NCI-H1417 (cell line): ENCODE measurements at places on chromosomes 1 and 21.

- peak; percentile 76 for DNase-seq
These were observed 25.6 kb upstream of the NFIA start for GRCh38 chr1:61056573-61057439.

- DNase-seq, result no peak
These were observed 235.0 kb upstream of the JUN start for GRCh38 chr1:59018860-59019259.

DNA sequence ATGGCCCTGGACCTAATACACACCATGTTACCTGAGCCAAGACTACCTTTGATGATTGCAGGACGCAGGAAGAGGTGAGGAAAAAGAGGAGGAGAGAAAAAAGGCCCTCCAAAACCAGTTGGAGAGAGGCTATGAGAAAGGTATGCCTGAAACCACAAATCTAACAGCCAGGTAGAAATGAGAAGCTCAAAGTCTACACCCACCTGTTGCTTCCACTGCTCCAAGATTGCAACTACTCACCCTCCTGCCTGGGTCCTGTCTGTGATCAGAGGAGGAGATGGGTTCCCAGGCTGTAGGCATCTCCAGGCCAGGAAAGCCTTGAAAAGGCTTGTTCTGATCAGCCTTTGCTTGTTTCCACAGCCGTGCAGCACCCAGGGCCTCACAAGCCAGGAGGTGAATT, 307.8 kb upstream of the USP24 start:
- no peak for DNase-seq

DNA sequence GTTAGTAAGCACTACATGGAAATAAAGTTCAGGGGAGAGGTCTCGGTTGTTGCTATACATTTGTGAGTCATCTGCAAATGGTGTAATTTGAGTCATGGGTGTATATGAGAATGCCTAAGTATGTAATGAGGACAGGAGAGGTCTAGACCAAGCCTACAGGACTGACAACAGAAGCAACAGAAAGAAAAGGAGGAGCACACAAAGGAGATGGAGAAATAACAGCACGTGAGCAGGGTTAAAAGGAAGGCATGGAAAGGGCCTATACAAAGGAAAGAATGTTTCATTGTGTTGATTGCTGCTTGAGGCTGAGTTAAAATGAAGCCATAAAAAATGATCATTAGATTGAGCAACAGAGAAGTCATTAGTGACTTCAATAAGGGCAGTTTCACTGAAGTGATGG, 28.0 kb upstream of the PRKAA2 start:
- no peak for DNase-seq

GRCh38 chr1:83619170-83619896, 379.6 kb downstream of the TTLL7 start:
- DNase-seq, result no peak

DNA sequence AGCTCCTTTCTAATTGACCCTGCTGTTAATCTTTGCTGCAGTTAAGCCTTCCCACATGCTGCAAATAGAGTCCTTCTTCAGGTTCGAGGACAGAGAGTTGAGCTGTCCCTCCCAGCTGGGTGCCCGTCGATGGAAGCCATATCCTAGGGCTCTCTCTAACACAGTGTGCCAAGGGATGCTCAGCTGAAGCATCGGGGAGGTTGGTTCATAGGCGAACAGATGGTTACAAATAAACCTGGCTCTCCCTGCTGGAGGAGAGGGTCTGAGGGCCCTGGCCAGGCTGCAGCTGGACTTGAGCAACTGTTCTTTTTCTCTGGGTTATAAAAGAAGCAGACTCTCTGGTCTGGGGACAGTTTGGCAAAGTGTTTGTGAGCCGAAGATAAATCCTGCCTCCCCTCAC, 120.3 kb upstream of the C8B start:
- DNase-seq, result peak; percentile 31

- no peak for DNase-seq
These were observed 47.6 kb downstream of the SPSB1 start for GRCh38 chr1:9340172-9340854.

DNA sequence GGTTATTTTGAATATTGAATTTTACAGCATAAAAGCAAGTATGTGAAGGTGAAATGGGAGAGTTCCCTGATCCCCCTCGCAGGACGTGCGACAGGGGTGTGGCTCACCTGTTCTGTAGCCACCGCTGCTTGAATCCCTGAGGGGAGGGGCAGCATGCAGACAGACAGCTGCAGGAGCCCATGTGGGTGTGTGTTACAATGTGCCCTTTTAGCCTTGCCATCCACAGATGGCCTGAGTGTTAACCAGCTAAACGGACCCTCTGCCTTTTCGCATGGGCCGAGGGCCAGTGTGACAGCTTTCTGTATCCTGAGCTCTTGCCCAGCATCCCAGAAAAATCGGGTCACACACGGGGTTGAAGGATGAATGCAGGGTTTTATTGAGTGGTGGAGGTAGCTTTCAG, 43.3 kb downstream of the JAM2 start:
- DNase-seq, result no peak

- DNase-seq, result no peak
These were observed 98.0 kb downstream of the FGGY start for GRCh38 chr1:59394706-59395425.

GRCh38 chr1:197944485-197944884, 27.3 kb downstream of the LHX9 start:
- no peak for DNase-seq

DNA sequence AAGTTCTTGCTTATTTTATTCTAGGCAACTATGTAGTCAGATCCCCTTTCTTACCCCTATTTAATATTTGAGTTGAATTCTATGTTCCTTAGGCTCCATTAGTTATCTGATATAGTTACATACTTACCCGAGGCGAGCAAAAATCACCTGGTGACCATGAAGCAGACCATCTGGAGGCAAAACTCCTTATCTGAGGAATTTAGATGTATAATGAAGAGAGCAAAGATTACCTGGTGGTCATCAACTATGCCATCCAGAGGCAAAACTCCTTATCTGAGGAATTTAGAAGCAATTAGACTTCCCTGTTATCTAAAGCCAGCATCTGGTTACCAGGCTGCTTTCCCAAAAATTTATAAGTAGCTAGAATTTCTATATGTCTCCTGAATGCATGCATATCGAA, 129.9 kb downstream of the PATJ start:
- no peak for DNase-seq

- DNase-seq, result no peak
These were observed 15.0 kb downstream of the CRNN start for GRCh38 chr1:152398812-152399698.

DNA sequence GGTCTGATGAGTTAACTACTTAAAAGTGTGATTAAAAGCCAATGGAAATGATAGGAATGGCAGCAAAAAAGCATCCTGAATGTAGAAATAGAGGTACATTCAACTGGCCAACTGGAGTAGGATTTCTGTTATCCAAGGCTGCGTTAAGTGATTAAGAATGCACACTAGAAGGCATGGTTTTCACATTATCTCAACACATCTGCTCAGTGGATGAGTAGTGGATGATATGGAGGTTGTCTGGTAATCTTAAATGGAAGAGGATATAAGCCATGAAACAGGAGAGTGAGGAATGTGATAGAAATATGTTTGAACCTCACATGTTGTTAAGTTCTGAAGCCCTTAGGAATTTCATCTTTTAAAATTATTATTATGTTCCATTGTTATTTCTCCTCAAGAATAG, 839.9 kb downstream of the USP25 start:
- DNase-seq, result no peak

GRCh38 chr1:36204347-36204909, 19.8 kb upstream of the THRAP3 start:
- DNase-seq, result no peak

GRCh38 chr1:66383168-66383567, 150.8 kb upstream of the SGIP1 start:
- DNase-seq, result no peak

- DNase-seq, result no peak
These were observed 78.5 kb downstream of the SLC35F3 start for GRCh38 chr1:233982827-233983518.

DNA sequence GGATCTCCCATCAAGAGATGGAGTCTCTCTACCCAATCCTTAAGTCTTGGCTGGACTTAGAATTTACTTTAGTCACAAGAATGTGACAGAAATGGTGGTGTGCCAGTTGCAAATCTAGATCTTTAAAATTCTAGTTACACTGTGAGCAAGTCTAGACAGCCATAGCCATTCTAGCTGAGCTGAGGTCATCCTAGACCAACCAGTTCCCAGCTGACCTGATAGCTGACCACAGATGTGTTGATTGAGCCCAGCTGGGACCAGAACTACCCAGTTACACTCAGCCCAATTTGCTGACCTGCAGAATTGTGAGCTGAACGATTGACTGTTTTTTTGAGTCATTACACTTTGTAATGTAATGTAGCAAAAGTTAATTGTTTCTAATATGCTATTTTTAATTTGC, 251.8 kb downstream of the ADGRL2 start:
- no peak for DNase-seq

DNA sequence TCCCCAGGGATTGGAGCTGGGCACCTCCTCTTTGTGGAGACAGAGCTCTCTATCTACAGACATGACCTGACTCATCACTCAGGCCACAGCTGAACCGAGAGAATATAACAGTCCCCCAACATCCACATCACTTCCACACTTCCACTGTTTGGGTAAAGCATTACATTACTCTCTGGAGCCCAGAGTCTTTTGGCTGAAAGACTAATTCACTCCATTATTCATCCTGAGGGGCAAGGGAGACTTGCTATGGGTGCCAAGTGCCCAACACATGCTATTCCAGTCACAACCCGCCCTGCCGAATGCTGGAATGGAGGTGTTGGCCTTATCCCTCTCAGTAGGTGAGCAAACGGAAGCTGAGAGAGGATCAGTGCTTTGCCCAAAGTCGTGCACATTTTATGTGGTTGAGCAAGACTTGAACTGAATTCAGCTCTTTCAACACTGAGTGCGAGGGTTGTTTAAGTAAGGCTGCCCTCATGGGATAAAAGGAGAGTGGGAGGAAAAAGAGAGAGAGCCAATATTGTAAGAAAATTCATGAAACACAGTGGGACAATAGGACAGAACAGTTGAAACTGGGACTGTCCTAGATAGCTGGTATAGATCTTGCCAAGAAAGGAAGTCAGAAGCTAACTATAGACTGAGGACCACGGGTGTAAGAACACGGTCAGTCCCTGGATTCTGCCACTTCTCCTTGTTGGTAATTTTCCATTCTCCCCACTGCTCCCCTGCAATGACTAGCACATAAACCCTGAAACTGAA, 13.5 kb upstream of the CHI3L1 start:
- no peak for DNase-seq
